Fibroblast of villous mesenchyme (primary cell): ENCODE measurements at places on chromosomes 12 and 14.

- DNase-seq = no peak
Measured at GRCh38 chr12:112191201-112191600, 65.8 kb downstream of the TRAFD1 start.

DNA sequence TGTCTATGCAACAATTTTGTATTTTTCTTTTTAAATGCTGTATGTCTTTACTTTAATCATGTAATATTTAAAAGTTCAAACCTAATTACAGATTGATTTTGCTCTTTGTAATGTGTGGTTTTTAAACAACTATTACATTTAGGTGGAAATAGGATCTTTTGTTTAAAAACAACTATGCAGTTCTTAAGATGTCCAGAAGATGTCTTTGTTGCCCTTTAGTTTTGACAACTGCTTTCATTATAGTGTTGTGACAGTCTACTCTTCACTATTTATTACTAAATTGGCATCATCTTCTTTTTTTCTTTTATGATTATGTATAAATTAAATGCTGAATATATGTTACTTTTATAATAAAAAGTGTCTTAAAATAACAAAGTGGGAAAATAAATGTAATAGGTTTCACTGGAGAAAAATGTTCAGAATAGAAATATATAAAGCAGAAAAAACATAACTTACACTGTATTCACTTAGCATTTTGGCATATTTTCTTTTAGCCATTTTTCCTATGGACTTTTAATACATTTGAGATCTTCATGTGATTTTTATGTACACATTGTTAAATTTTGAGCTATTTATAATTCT, 27.1 kb upstream of the PCNX4 start:
- peak; percentile 62 for DNase-seq

- DNase-seq = peak; percentile 89
Measured at GRCh38 chr14:22556021-22556989, 32.7 kb downstream of the DAD1 start.

- DNase-seq = no peak
Measured at GRCh38 chr12:116026768-116027550, 250.5 kb downstream of the MED13L start.
